CD4-positive, alpha-beta T cell treated with Interleukin-15 for 4 hours (primary cell): ENCODE measurements at places on chromosomes 16 and 17.

DNA sequence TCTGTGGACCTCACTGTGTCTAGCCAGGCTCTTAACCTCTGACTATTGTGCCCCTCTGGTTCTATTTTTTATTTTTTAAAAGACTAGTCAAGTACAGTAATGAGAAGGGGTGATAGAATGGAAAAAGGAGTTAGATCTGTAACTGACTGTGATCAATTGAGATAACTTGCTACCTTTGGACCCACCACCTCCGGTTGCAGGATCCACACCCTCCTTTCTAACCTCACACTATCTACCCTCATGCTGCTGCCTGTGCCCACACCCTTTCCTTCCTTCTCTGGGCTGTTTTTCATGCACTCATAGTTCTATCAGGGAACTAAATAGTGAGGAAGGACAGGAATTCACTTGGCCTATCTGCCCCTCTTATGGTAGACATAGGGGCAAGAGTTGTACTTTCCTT is 172.3 kb downstream of the KATNIP start:
- DNase-seq = no peak

DNA sequence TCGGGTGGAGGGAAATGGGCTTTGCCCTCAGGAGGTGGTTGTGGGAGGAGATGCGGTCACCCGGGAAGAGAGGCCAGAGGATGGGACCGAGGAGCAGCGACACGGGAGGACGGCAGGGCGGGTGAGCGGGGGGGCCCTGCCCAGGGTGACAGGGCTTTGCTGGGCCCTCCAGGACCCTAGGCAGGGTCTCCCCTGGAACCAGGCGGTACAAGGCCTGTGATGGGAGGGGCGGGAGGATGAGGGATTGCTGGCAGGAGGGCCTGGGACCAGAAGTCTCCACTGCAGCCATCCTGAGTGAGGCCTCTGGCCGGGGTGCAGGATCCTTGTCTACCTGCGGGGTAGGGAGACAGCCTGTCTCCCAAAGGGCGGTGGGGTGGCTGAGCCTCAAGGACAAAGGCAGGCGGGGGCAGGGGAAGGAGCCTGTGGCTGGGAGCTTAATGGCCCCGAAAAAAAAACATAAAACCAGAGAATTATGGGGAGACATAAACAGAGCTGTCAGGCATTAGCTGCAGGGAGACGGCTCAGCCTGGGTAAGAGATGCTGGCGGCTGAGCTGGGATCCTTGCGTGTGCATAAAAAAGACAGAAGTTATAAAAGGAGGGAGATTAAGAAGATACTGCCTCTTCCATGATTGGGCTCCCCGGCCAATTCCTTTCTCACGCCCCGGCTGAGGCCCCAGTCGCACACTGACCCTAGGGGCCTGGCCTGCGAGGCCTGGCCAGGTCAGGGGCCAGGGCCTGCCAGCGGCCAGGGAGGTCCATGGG is 66.7 kb downstream of the SREBF1 start:
- no peak for DNase-seq

DNA sequence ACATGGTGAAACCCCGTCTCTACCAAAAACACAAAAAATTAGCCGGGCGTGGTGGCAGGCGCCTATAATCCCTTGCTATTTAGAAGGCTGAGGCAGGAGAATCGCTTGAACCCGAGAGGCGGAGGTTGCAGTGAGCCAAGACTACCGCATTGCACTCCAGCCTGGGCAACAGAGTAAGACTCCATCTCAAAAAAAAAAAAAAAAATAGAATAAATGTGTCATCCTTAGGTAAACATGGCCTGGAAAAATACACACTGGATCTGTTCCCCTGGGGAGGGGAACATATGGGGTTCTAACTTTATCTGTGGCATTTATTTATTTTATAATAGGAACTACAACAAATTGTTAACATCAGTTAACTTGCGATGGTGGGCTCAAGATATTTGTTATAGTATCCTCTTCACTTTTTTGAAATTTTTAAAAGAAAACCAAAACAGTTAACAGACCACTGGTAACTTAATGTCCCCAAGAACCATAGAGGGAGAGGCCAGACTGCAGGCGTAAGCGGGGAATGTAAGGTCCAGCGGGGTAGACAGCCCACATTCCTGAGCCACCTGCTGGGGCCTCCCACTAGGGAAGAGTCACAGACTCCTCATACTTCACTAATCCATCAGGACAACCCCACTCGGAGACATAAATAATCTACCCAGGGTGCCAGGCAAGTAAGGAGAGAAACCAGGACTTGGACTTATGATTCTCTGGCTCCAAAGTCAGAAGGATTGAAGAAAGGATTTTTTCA is 12.5 kb upstream of the TXNDC11 start:
- no peak for DNase-seq

- no peak for DNase-seq
These were observed 629 bp upstream of the RNF135 start for GRCh38 chr17:30969989-30970830.

- no peak for DNase-seq
These were observed 38.9 kb upstream of the C1QL1 start for GRCh38 chr17:45006927-45007461.

GRCh38 chr17:73624496-73624988 is 19.7 kb downstream of the SDK2 start:
- no peak for DNase-seq

GRCh38 chr16:11171757-11172299 is 84.2 kb downstream of the SOCS1 start:
- DNase-seq = no peak

GRCh38 chr16:86939609-86940008 is 361.3 kb downstream of the FOXL1 start:
- no peak for DNase-seq

DNA sequence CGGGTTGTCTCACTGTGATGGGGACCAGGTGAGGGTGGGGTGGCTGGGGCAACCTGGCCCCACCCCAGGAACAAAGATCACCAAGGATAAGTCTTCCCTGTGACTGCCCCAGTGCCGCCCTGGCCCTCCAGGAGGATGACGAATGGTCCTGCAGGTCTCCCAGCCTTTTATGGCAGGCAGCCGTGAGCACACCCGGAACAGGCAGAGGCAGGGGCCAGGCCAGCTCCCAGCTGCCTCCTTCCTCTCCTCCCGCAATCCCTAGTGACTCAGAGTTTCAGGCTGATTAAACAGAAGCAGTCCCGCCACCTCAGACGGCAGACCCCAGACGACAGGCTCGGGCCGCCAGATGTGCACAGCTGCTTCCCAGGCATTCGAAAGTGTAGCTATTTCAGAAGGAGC is 13.3 kb downstream of the JUP start:
- no peak for DNase-seq

DNA sequence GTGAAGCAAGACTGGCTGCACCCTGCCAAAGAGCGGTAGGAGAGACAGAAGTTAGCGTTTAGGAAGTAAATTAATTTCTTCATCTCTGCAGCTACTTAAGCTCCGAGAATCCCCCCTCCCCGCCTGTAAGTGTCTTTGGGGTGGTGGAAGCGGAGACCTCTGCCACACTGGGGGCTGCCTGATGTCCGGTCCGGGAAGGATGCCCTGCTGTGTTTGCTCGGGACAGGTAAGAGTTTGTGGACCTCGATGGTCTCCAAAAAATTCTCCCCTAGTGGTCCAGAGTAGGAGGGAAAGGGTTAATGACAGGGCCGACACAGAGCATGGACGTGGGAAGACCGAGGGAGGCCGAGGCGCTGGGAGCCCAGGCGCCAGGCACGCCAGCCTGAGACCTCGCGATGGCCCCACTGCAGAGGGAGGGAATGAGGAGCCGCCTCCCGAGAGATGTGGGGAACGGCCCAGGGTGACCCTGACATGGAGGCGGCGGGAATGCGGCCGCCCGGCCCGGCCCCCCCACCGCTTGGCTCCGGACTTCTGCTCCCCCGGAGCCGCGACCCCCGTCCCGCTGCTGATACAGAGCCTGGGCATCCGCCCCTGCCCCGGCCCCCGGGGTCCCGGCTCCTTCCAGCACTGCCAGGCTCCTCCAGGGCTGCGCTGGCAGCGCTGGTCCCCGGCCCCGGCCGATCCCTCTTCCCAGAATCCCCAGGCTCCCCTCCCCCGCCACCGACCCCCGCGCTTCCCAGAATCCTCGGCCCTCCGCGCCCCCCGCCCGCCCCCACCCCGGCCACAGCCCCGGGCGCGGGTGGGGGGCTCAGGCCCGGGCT is 680 bp downstream of the ZNF629 start:
- DNase-seq = no peak

DNA sequence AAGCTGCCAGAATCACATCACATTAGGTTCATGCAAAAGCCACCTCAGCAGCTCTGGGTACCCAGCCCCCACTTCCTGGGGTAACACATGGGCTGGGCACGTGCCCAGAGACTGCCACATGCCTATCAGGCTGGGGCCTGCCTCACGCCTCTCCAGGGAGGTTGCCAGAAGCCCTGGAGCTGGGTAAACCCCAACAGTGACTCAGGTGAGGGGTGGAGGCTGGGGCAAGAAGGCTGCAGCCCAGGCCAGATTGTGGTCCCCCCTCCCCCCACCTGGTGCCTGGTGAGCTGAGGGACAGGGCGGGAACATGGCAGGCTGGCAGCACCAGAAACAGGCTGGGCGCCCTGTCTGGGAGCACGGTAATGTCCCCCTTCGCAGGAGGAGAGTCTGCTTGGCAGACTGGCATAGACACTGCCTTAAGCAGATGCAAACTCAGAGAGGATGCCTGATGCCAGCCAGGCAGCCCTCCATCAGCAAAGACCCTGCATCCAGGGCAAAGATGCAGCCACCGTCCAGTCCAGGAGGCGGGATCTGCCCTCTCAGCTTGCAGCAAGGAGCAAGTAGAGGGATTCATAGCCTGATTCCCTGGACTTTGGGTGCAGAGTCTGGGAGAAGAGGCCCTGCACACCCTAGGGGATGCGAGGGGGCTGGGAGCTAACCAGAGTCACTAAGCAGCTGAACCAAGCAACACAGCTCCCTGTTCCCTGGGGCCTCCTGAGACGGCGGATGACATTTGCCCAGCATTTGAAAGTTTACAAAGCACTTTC is 28.8 kb downstream of the NGFR start:
- no peak for DNase-seq

GRCh38 chr17:39634384-39634871 is 2.5 kb upstream of the STARD3 start:
- DNase-seq = peak; percentile 54

DNA sequence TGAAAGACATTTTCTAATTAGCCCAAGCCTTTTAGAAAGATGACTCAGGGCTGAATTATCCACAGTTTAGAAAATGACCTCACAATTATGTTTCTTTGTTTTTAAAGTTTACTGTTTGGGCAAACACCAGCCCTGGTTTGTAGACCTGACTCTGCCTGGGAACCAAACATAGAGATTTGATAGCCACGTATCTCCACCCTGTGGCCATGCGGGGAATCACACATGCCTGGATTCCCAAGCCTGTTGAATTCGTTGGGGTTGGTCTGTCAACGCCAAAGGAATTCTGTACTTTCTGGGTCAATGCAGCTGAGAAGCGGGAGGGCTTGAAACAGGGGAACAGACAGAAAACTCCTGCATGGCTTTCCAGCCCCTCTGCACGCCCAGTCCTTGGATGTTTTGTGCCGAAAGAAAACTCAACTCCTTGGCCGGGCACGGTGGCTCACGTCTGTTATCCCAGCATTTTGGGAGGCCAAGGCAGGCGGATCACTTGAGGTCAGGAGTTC is 26.9 kb downstream of the CD300A start:
- peak; percentile 74 for DNase-seq

DNA sequence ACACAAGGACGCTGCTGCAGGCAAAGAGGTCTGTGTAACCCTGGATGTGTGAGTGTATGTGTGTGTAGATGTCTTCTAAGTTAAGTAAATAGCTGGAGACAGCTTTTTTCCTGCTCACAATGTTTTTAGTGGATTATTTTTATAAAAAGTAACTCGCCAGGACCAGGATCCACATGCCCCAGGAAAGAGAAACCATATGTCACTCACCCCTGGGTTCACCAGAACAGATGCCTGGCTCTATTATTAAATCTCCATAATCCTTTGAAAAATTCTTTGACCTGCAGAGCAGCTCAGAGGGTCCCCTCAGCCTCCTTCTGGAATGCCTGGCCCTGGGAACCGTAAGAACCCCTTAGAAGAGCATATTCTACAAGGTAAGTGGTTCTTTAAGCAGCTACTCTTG is 18.0 kb downstream of the ABCC12 start:
- no peak for DNase-seq

GRCh38 chr17:40671282-40671681 is 6.3 kb upstream of the KRT222 start:
- DNase-seq = no peak

DNA sequence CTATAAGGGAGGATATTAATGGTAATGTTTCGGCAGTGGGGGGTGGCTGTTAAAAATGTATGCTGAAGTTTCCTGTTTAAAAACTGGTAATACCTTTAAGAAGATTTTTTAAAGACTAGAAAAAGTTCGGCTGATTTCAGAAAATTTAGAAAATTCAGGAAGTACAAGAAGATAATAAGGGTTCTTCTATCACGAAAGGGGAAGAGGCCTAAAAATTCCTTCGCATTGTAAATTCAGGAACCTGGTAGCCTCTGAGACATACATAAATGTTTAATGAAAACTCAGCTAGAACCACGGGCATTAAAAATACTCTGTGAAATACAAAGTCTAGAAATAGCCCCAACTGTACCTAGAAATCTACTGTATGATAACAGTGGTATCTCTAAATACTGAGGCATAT is 181.2 kb downstream of the PARN start:
- DNase-seq = no peak

- no peak for DNase-seq
These were observed 18.2 kb upstream of the ERN1 start for GRCh38 chr17:64148017-64148631.

DNA sequence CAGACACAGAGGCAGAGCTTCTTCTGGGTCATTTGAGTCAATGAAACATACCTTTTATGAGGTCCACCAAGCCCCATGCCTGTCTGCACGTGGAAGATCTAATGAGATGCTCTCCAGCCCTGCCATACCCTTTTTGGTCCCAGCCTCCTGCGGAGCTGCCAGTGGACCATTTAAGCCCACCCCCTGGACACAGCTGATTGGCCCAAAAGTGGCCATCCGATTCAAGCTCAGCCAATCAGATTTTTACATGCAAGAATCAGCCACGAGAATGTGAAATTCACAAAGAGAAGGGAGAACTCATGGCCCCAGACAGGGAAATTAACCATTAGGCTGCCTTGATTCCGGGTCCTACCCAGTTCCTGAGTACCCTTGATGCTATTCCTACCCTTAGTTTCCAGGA is 231.0 kb upstream of the EEF2KMT start:
- DNase-seq = no peak

GRCh38 chr17:32723310-32723955 is 153.5 kb downstream of the MYO1D start:
- DNase-seq = no peak

DNA sequence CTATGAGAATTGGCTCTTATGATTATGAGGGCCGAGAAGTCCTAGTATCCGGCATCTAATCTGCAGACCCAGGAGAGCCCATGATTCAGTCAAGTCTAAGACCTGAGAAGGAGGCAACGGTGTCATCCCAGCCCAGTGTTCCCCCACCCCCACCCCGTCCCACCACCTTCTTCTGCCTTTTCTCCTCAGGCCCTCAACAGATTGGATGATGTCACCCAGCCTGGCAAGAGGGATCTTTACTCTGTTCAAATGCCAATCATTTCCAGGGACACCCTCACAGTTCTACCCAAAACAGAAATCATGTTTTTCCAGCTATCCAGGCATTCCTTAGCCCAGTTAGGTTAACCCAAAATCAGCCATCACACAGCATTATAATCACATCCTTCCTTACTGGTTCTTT is 10.0 kb upstream of the GAA start:
- no peak for DNase-seq

- no peak for DNase-seq
These were observed 310.0 kb downstream of the SEC14L1 start for GRCh38 chr17:77450742-77451244.

GRCh38 chr16:73023752-73024570 is 24.0 kb downstream of the ZFHX3 start:
- DNase-seq = no peak

- no peak for DNase-seq
These were observed 10.6 kb downstream of the ATP6V0D1 start for GRCh38 chr16:67470359-67470758.
